Activated CD8-positive, alpha-beta memory T cell treated with anti-CD3 and anti-CD28 coated beads for 4 hours (primary cell): ENCODE measurements at places on chromosomes 7 and 10.

DNA sequence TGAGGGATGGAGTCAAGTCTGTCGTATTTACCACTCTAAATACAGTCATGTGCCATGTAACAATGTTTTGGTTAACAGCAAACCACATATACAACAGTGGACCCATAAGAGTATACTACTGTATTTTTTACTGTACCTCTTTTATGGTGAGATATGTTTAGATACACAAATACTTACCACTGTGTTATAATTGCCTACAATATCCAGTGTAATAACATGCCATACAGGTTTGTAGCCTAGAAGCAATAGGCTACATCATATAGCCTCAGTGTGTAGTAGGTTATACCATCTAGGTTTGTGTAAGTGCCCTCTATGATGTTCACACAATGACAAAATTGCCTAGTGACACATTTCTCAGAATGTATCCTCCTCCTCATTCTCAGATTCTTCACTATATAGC, 110.4 kb downstream of the FAM107B start:
- no peak for DNase-seq

DNA sequence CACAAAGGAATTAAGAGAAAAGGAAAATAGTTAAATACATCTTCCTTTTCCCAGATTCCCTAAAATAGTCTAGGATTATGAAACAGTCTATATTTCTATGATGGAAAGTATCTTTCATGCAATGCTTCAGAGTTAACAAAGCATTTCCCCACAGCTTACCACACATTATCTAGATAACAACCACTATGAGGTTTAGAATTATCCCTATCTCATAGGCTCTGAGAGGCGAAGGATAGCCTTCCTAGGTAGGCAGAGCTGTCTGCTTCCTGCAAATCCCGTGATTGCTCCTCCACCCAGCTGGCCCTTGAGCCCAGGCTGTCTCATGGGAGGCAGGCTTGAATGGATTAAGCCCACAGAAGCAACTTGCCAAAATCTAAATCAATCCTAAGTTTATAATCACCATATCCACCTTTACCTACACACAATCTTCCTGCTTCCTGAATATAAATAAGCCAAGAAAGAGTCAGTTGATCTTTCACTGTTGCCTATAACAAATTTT, 321.4 kb upstream of the AOAH start:
- no peak for DNase-seq

- no peak for DNase-seq
Measured at GRCh38 chr10:119862524-119862923, 10.1 kb downstream of the MCMBP start.

- no peak for DNase-seq
Measured at GRCh38 chr10:60607372-60607771, 170.9 kb upstream of the CDK1 start.

- DNase-seq, result no peak
Measured at GRCh38 chr7:25529320-25529719, 301.0 kb upstream of the NPVF start.

- DNase-seq, result no peak
Measured at GRCh38 chr7:51539840-51540239, 223.2 kb upstream of the COBL start.
